ENCODE measurements at places on chromosomes 16 and 17.

DNA sequence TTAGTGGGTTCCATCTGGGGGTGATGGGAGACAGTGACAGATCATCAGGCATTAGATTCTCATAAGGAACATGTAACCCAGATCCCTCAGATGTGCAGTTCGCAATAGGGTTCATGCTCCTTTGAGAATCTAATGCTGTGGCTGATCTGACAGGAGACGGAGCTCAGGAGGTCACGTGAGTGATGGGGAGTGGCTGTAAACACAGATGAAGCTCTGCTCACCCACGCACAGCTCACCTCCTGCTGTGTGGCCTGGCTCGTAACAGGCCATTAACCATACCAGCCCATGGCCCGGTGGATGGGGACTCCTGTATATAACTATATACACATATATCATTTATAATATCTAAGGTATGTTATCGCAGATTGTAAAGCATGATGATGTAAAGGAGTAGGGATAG is 214.2 kb downstream of the MAF start:
- DNase-seq, result no peak

DNA sequence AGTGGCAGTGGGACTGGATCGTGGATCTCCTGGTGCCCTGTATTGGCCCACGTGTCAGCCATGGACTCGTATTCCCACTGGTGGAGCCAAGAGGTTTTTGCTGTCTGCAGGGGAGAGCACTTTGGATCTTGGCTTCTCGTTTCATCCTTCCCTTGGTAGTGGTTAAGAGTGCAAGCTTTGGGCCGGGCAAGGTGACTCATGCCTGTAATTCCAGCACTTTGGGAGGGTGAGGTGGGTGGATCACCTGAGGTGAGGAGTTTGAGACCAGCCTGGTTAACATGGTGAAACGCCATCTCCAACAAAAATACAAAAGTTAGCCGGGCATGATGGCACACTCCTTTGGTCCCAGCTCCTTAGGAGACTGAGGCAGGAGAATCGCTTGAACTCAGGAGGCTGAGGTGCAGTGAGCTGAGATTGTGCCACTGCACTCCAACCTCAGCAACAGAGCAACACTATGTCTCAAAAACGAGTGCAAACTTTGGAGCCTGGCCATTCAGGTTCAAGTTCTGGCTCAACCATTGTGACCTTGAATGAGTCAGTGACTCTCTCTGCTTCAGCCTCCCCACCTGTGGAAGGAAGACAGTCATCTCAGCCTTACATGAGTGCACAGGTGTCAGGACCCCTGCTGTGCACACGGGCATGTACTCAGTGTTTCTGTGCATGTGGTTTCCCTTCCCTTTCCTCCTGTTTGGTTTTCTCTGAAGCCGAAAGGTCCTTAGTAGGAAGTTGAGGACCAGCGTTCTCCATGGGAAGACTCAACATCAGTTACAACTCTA is 57.4 kb downstream of the PLCG2 start:
- no peak for DNase-seq

DNA sequence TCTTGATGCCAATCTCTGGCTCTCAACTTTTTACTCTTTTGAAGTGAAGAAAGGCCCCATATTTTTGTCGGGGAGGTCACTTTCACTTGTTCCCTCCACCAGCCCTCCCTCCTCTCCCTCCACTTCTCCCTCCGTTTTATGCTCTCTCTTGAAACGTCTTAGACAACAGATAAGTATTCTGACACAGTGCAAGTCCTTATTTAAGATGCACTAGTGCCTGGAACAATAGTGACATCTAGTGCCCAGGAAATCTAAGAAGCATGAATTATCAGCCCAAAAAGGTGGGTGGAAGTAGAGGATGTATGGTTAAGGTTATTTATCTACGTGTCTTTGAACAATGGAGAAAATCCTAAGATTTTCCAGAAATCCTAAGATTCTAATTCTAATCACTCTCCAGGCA is 17.9 kb downstream of the PSME3IP1 start:
- peak; percentile 46 for DNase-seq

DNA sequence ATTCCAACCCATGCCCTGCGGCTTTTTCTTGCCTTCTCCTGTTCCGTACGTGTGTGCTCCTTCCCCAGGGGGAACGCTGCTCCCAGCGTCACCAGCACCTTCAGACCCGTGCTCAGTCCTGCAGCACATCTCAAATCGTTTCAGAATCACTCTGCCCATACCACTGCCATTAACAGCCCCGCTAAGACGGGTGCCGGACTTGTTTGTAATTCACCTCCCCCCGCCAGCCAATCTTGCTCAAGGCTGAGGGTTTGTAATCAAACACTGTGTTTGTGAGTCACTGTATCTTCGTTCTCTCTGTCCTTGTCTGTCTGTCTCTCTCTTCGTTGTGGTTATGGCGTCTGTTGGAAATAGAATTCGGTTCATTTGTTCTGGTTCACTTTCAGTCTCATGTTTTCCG is 17.3 kb downstream of the CARD14 start:
- no peak for DNase-seq

DNA sequence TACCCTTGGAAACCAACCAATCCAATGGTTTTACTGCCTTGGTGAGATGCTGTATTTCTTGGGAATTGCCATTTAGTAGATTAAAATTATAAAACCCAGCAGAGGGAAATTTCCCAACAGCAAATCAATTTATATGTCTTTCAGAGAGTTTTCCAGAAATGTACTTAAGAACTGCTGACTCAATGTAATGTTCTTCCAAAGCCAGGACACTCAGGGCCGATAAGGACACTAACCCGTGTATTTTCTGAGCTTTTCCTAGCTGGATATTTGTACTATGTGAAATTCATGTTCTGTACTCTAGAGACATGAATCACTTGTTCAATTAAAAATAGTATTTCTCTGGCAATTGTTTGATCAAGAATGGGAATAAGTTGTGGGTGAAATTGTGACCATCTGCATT is 121.4 kb downstream of the KCNJ2 start:
- DNase-seq, result no peak

DNA sequence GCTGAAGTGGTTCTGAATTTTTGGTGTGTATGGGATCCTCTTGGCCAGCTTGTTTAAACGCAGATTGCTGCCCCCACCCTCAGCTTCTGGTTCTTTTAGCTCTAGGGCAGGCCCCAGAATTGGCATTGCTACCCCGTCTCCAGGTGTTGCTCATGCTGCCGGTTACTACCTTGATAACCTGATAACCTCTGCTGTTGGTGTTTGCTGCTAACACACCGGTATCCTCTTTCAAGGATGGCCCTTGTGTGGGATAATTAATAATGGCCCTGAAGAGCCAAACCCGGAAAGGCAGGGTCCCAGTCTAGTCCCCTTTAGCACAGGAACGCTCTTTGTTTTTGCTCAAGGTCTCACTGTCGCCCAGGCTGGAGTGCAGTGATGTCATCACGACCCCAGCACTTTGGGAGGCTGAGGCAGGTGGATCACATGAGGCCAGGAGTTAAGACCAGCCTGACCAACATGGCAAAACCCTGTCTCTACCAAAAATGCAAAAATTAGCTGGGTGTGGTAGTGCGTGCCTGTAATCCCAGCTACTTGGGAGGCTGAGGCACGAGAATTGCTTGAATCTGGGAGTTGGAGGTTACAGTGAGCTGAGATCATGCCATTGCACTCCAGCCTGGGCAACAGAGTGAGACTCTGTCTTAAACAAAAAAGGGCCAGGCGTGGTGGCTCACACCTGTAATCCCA is 1.3 kb upstream of the ST3GAL2 start:
- DNase-seq, result no peak
